ENCODE measurements at places on chromosomes 4 and X.
A peak's percentile ranks its signal among the peaks of the same experiment; 100 is the strongest.

DNA sequence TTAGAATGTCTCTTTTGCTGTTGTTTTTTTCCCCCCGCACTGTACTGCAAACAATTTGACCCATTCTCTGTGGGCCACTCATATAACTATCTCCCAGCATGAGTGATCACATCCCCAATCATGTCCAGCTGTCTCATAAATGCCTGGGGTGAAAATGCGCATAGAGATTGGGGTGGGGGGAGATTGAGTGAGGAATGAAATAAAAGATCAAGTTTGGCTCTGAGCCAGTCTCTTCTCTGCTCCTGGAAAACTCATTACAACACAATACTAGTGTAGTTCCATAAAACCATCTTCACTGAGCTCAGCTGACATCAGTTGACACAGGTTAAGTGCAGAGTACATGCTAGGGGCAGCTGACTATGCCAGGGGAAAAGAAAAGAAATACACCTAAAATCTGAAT lies 96.9 kb downstream of the EGF start:
- no peak for DNase-seq

DNA sequence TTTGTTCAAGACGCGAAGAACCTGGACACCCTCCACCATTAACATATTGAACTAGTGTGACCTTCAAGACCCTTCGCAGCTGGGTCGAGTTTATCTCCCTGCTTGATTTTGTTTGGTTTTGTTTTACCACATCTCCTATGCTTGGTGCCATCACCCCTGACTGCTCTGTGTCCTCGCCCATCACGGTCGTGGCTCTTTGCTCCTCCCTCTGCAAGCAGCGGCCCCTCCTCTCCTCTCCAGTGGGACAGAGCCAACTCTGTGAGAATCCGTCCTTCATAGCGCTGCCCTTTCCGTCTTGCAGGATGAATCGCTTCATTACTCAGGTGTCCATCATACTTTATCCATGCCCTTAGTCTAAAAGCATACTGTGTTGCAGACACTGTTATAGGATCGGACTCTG lies 9.1 kb upstream of the FAM149A start:
- peak; percentile 5 for DNase-seq

GRCh38 chr4:104848597-104849225 lies 298.0 kb upstream of the TET2 start:
- DNase-seq = no peak

DNA sequence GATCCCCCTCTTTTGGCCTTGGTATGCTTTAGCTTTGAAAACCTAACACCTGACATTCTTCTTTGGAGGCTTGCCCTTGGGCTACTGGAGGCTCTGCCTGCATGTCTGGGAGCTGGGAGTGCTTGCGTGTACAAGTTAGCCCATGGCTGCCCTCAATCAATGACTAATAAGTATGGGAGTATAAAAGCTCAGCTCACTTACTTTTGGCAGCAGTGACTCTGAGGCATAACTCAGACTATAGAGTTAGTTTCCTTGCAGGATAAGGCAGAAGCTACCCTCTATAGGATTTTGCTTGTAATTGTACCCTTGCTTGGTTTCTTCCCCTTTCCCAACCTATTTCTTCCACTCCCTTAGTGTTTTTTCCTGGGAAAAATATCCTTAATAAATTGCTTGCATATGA lies 247.9 kb downstream of the PPP1R2C start:
- DNase-seq = peak; percentile 28

DNA sequence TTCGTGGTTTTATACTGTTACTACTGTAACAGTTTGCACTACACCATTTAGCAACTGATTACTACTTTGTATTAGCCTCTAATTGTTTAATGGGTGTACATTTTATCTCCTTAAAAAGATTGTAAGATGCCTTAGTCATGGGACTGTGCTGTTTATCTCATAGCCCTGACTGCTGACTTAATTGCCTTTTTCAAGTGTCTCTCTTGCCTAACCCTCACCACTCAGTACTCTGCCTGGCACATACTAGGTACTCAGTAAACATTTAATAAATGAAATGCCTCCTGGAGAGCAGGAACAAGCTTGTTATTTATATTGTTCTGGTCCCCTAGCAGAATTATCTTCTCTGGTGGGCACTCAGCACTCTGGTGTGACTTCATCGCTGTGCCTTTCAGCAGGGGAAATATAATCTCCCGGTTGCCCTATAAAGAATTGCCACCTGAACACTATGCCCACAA lies 1.7 kb upstream of the STIM2 start:
- peak; percentile 44 for DNase-seq

DNA sequence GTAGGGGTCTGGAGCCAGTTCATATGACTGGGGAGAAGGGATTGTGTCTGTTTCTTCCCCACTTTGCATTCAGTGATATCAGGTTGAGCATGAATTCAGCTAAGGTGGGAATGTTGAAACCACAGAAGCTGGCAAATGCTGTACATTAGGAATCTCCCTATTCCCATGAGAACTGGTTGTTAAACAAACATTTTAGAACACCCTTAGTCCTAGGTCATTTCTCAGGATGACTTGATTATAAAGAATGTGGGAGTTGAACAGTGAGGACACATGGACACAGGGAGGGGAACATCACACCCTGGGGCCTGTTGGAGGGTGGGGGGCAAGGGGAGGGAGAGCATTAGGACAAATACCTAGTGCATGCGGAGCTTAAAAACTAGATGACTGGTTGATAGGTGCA lies 62.6 kb upstream of the LIMCH1 start:
- no peak for DNase-seq

- DNase-seq = no peak
These were observed 8.2 kb downstream of the PRRG3 start for GRCh38 chrX:151703487-151703886.

GRCh38 chr4:67714248-67714583 lies 13.3 kb upstream of the UBA6 start:
- no peak for DNase-seq

DNA sequence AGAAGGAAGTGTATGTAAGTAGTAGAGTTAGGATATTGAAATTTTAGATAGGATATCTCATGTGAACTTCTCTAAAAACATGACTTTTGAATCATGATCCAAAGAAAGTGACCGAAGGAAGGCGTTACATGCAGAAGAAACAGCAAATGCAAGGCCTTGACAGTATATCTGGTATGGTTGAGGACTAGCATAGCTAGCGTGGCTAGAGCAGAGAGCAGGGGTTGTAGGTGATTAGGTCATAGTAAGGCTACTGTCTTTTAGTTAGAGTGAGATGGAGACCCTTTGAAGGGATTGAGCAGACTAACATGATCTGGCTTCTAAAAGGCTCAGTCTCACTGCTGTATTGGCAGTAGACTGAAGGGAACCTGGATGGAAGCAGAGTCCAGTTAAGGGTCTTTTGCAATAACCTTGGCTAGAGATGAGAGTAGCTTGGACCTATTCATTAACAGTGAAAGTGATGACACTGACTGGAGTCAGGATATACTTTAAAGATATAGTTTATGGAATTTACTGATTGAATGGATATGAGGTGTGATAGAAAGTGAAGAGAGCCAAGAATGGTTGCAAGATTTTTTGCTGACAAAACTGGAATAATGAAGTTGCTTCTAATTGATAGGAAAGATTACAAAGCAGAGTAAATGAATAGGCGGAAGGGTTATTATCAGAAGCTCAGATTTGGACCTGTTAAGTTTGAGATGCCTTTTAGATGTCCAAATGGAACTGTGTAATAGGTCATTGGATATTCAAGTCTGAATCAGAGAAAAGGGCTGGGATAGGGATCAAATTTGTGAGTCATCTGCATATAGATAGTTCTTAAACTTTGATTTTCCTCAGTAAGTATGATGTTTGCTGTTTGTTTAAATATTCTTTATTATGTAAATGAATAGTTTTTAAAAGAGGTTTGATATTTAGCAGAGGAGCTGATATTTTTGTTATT lies 59.8 kb downstream of the MRPL1 start:
- no peak for DNase-seq
